Peyer's patch (tissue), 4 donors: ENCODE measurements at places on chromosomes 11 and 22. TPM values are rescaled to one million over a fixed set of nuclear protein-coding genes. Genes with fewer than 3 reads are reported as not detected.

- no peak for DNase-seq
Observed at GRCh38 chr11:66233301-66233700, 35.1 kb upstream of the RAB1B start.

DNA sequence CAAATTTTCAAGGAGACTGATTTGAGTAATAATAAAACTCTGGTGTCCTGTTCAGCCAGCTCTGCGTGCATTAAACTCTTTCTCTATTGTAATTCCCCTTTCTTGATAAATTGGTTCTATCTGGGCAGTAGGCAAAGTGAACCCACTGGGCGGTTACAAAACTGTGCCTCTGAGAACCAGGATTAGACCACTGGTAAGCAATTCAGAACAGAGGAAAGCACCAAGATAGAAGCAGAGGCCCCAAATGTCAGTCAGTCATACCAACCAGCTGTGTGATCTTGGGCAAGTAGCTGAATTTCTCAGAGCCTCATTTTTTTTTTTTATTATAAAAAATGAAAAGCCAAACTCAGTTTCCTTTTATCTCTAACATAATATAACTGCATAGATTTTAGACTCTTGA is 54.9 kb downstream of the TRIM44 start:
- no peak for DNase-seq

DNA sequence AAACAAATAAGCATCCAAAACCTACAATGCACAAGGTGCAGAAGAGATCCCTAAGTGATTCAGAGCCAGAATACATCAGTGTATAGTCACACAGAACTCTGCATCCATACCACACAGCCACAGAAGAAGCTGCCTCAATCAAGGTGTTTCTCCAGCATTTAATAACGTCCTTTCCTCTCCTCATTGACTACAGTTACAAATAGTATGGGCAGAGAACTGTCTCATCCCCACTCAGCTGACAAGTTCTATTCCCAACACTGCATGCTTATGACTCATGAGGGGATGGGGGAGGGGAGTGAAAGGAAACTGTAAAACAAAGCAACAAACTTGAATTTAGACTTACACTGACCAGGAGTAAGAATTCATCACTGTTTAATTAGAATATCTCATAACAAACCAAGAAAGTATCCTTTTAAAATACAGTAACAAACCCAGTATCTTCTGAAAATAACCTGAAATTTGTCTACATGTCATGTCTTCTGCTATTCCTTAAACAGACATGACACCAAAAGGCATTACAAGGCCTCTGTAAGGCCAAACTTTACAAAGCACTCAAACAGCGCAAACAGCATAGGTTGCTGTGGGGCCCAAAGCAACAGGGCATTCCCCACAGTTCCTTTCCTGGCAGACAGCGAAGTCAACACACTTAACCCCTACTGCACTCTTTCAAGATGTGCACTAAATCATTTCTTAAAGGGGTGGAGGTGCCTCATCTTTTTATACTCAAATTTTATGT is 29.3 kb downstream of the CELF1 start:
- no peak for DNase-seq

DNA sequence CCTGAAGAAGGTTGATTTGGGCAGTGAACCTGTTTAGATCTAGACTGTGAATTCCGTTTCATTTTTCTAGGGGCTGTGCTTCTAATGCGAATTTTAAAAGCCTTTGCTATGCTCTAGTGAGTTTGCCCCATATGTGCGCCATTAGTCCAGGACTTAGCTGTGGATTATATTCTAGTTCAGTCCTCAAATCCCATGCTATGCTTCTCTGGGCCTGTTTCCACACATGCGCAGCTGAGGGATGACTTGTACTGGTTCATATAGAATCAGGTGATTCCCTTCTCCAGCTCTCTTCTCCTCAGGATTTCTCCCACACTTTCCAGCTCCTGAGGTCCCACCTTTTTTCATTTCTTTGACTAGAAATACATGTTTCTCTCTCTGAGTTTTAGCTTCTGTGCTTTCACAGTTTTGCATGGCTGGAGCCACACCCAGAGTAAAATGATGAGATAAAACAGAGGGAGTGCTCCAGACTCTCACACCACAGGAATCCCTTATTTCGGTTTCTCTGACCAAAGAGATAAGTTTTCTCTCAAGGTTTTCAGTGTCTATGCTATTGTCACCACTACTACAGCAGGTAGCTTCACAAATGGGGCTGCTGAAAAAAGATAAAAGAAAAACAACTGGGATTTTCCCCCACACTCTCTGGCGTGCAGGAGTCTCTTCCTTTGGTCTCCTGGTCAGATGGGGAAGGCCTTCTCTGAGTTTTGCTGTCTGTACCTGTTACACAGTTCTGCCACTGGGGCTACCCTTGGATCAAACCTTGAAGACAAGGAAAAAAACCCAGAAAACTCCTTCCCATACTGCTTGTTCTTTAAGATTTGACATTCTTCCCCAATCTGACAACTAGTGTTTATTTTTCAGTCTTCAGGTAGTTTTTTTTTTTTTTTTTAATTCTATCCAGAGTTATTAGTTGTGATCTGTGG is 96.2 kb upstream of the TEAD1 start:
- no peak for DNase-seq

OR5D18 gene
- total RNA-seq: not detected

KRTAP5-3 gene
- not detected for total RNA-seq
